ENCODE measurements at places on chromosomes 13 and 19. TPM values are rescaled to one million over a fixed set of nuclear protein-coding genes. Genes with fewer than 3 reads are reported as not detected.
A peak's percentile ranks its signal among the peaks of the same experiment; 100 is the strongest.

Gene PRR19
- total RNA-seq: 1.2 TPM

Gene KCNRG
- total RNA-seq: 2.6 TPM

Gene OVOL3
- not detected for total RNA-seq

DNA sequence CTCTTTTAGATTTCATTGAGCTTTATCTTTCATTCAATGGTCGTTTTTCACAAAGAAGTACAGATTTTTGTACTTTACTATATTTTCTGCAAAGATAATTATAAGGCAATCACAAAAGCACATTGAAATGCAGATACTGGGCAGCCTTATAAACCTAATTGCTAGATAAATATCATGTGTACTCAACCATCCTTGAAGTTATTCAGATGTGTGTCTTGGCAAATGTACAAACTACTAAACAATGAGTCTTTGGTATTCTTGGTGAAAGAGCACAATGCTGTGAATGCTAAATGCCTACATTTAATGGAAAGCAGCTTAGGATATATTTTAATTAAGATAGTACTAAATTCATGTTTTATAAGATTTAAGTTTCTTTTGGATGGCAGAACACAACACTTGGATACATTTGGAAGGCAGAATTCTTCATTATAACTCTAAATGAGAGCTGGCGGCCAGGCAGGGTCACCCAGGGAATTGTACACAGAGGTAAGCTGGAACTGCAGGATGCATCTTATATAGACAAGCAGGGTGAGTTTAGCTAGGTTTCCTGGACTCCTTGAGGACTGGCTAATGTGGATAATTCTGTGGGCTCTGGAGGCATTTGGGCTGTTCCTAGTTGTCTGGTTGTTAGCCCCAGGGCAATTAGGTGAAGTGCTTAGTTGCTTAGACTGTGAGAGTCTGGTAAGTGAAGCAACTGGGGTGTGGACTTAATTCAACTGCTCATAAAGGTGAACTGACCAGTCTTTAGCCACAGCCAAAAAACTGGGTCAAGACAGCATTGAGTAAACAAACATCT, 286.6 kb downstream of the PCDH20 start:
- no peaks in the 10 kb centered on the region for H3K27me3 ChIP-seq
- no peak overlapping the region for H3K4me3 ChIP-seq
- H3K36me3 ChIP-seq: no peaks in the 10 kb centered on the region
- H3K4me1 ChIP-seq: no peaks in the 10 kb centered on the region
- no peak for DNase-seq

DNA sequence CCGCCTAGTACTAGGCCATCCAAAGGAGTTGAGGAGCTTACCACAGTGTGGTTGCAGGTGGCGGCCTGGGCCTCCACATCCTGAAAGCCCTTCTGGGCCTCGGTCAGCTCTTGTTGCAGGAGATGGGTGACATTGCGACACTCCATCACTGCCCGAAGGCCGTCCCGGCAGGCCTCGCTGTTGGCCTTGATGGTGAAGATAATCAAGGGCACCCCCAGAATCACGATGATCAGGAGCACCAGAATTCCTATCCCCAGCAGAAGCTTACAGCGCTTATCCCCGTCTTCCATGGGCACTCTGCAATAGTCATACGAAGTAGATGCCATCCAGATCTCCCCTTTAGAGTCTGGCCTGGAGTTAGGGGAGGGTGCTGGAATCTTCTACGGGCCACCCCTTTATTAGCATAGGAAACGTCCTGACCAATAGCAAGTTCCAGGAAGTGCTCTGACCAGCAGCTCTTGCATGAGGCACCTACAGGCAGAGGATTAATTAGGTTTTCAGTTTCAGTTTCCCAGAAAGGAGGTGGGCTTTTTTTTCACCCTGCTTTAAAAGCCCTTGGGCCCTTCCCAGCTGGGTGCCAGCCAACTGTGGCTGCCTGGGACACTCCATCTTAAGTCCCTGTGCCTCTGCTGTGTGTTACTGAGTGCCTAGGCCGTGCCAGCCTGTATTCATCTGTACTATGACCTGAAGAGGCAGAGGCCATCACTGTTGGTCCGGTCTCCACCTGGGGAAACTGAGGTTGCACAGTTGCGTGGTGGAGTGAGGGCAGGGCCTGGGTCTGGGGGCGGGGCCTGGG, at the start of gene BST2:
TSS of gene BST2 (minus strand) at position 381 of the 796 bp plus-strand sequence. CDS start at position 326, 55 bp downstream.
- H3K36me3 ChIP-seq: peaks cover 40% of the 10 kb centered on the region
- peak within 1 kb of the TSS; percentile 95 for H3K27ac ChIP-seq
- DNase-seq: peak; percentile 86
- H3K27me3 ChIP-seq: no peaks in the 10 kb centered on the region
- H3K4me1 ChIP-seq: peaks cover 81% of the 10 kb centered on the region
- H3K4me3 ChIP-seq: peak within 1 kb of the TSS; percentile 80

- peak overlapping the region; percentile 68 for H3K27ac ChIP-seq
- H3K4me3 ChIP-seq: no peak overlapping the region
- H3K4me1 ChIP-seq: peaks cover 18% of the 10 kb centered on the region
Observed at GRCh38 chr13:51730927-51731326, 73.0 kb downstream of the DHRS12 start.

GRCh38 chr13:39586151-39586550, 16.8 kb downstream of the LHFPL6 start:
- no peak overlapping the region for H3K4me3 ChIP-seq
- no peaks in the 10 kb centered on the region for H3K36me3 ChIP-seq
- DNase-seq: no peak
- no peaks in the 10 kb centered on the region for H3K4me1 ChIP-seq
- no peaks in the 10 kb centered on the region for H3K27me3 ChIP-seq
- no peak overlapping the region for H3K27ac ChIP-seq

- H3K36me3 ChIP-seq: no peaks in the 10 kb centered on the region
- no peak overlapping the region for H3K4me3 ChIP-seq
- no peaks in the 10 kb centered on the region for H3K27me3 ChIP-seq
- H3K27ac ChIP-seq: no peak overlapping the region
Observed at GRCh38 chr13:46367617-46368327, 19.3 kb downstream of the RUBCNL start.

DNA sequence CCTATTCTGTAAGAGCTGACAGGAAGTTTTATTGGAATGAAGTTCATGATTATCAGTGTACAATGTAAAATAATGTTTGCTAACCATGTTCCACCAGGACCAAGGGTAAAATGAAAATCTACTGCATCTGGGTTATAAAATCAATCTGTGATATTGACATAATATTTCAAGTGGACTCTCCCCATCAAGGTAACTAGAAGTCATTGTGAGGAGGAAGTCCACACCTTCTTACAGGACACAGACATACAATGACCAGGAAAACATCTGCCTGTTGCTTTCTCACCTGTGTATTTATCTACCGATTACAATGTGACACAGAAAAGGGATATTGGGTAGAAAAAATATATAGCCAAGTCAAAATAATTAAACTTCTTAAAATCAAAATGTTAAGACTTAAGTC, 140.7 kb upstream of the RFC3 start:
- no peaks in the 10 kb centered on the region for H3K36me3 ChIP-seq
- H3K4me3 ChIP-seq: no peak overlapping the region
- peaks cover 20% of the 10 kb centered on the region for H3K4me1 ChIP-seq

DNA sequence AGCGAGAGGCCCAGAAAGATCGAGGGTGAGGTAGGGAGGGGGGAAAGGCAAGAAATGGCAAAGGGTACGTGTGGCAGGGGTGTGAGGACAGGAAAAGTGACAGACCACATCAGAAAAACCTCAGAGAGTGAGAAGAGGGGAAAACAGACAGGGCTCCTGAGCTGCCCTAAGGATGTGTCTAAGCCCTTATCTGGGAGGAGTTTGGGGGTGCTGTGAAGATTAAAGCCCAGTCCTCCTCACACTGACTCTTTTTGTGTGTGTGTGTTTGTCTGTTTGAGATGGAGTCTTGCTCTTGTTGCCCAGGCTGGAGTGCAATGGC, 703 bp upstream of the PTH2 start:
- no peak for DNase-seq
- H3K27me3 ChIP-seq: peaks cover 83% of the 10 kb centered on the region
- no peaks in the 10 kb centered on the region for H3K36me3 ChIP-seq
- no peak overlapping the region for H3K4me3 ChIP-seq

GRCh38 chr13:32415019-32415418, 12.9 kb downstream of the N4BP2L1 start:
- no peaks in the 10 kb centered on the region for H3K27me3 ChIP-seq
- no peak overlapping the region for H3K27ac ChIP-seq
- no peak for DNase-seq
- no peaks in the 10 kb centered on the region for H3K36me3 ChIP-seq

DNA sequence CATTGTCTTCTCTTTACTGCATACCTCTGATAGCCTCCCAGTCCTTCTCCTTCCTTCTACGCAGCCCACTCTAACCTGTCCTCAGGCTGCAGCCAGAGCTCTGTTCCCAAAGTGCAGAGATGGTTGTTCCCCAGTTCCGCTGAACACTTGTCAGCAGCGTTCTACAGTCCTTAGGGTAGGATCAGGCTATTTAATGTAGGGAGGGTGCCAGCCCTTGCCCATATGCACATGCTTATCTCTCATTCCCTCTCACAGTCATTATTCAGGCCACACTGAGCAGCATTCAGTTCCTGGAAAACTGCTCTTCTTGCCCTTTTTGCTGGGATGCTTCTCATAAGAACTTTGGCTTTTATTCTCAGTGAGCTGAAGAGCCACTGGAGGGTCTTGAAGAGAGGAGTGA, 180.7 kb downstream of the MTUS2 start:
- H3K4me1 ChIP-seq: no peaks in the 10 kb centered on the region
- no peak overlapping the region for H3K4me3 ChIP-seq
- H3K27ac ChIP-seq: no peak overlapping the region
- DNase-seq: no peak
- no peaks in the 10 kb centered on the region for H3K27me3 ChIP-seq

- no peak overlapping the region for H3K27ac ChIP-seq
- H3K27me3 ChIP-seq: no peaks in the 10 kb centered on the region
- no peaks in the 10 kb centered on the region for H3K36me3 ChIP-seq
- no peaks in the 10 kb centered on the region for H3K4me1 ChIP-seq
- H3K4me3 ChIP-seq: no peak overlapping the region
- DNase-seq: no peak
Observed at GRCh38 chr13:21875116-21875515, 204.2 kb downstream of the FGF9 start.

DNA sequence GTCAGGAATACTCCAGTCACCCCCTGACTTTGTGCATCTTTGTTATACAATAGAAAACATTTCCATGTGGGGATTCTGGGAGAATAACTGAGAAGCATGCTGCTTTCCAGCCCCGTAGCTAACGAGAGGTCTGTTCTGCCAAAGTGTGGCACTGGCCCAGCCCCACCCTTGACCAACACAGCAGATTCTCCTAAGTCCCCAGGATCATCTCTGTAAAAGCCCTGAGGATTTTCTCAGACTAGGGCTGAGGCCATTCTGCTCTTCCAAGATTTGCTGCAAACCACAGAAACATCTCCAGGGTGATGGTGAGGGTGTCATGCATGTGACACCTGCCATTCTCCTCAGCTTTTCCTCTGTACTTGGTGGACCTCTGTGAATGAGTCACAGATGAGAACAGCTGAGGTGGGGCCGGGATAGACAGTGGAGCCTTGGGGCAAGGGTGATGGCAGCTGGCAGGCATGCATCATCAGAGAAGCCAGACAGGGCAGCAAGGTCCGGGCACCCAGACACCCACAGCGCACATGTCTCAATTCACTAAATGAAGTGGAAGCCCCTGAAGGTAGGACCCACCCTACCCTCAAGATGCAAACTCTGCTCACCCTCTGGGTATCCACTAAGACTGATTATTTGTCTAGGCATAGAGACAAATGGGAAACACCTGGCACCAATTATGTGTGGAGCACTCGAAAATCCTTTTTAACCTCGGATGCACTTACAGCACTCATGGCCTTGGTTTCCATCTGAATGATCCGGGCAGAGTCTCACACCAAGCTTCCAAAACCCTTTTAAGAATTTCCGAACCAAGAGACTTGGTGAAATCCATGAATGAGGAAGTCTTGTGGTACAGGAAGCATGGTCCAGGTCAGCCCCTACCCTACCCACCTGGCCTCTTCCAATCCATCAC, 20.1 kb upstream of the DOCK9 start:
- peaks cover 19% of the 10 kb centered on the region for H3K4me1 ChIP-seq
- no peak overlapping the region for H3K4me3 ChIP-seq
- no peak for DNase-seq
- H3K27me3 ChIP-seq: no peaks in the 10 kb centered on the region

DNA sequence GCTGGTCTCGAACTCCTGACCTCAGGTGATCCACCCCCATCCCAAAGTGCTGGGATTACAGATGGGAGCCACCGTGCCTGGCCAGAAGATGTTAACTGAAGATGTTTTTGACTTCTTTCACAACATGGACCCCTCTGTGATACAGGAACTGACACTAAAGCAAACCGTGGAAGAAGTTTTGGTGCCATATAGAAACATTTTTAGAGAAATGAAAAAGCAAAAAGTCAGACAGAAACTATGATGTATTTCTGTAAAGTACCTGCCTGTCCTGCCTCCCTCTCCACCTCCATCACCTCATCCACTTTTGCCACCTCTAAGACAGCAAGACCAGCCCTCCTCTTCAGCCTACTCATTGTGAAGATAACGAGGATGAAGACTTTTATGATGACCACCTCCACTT, 11.3 kb downstream of the FBXO27 start:
- no peaks in the 10 kb centered on the region for H3K4me1 ChIP-seq
- no peaks in the 10 kb centered on the region for H3K36me3 ChIP-seq
- no peak overlapping the region for H3K4me3 ChIP-seq
- H3K27ac ChIP-seq: no peak overlapping the region
- no peak for DNase-seq

DNA sequence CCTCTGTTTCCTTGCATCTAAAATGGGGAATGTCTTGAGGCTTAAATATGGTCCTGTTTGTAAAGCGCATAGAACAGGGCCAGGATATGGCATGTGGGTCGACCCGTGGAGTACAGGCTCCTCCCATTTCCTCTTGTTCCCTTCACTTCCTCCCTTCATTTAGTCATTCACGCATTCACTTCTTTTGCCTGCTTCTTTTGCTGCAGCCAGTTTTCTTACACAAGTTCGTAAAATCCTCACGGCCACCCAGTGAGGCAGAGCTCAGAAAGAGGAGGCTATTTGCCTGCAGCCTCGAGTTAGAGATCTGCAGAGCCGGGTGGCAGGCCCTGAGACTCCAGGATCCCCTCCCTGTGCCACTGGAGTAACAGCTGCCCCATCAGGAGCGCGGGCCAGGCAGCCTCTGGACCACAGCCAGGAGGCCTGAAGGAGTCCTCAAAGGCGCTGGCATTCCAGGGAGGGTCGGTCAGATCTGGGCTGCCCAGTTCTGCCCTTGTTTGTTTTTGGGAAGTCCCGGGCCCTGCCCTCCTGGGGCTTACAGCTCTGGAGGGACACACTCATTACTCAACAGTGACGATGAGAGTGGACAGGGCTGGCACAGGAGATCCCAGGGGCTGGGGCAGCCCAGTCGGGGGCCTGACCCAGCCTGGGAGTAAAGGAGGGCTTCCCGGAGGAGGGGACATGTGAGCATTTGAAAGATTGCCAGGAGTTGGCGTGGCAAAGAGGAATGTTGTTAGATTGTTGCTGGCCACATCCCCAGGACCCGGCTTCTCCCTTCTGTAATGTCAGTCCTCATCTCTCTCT, 4.6 kb downstream of the PPP5C start:
- H3K27me3 ChIP-seq: no peaks in the 10 kb centered on the region
- H3K4me1 ChIP-seq: peaks cover 89% of the 10 kb centered on the region
- DNase-seq: no peak
- H3K4me3 ChIP-seq: peak overlapping the region; percentile 54

- DNase-seq: peak; percentile 59
- H3K27me3 ChIP-seq: no peaks in the 10 kb centered on the region
- no peaks in the 10 kb centered on the region for H3K4me1 ChIP-seq
- no peaks in the 10 kb centered on the region for H3K36me3 ChIP-seq
Observed at GRCh38 chr13:68076046-68076445, 845.9 kb upstream of the PCDH9 start.

- no peak overlapping the region for H3K27ac ChIP-seq
- no peaks in the 10 kb centered on the region for H3K4me1 ChIP-seq
- no peak overlapping the region for H3K4me3 ChIP-seq
- no peaks in the 10 kb centered on the region for H3K36me3 ChIP-seq
- DNase-seq: no peak
Observed at GRCh38 chr13:103331924-103332323, 265.7 kb upstream of the SLC10A2 start.
